ENCODE measurements at places on chromosomes 6 and 20.

DNA sequence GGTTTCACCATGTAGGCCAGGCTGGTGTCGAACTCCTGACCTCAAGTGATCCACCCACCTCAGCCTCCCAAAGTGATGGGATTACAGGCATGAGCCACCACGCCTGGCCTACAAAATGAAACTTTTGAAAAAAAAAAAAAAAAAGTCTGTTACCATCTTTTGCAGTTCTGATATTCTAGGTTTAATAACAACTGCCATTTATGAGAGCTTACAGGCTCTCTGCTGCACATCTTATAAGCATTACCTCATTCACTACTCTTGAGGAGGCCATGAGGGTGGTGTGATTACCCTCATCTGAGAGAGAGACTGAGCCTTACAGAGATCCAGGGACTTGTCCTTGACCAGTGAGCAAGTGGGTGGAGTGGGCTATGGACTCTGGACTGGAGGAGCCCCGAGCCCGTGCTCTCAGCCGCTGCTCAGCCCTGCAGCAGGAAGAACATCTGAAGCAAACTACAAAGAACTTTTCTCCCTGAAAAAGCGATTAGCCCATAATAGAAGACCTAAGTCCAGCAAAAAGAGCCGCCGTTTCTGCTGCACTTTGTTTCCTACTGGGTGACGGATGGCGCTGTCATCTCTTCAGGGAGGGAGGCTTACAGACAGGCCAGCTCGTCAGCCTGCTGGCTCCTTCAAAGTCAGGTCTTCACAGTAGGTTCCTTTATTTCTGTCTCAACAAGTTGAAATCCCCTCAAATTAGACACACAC lies 119.8 kb upstream of the AKAP12 start:
- DNase-seq: no peak
- H3K27ac ChIP-seq: no peak overlapping the region
- H3K4me3 ChIP-seq: no peak overlapping the region
- no peaks in the 10 kb centered on the region for H3K36me3 ChIP-seq
- peaks cover 4% of the 10 kb centered on the region for H3K4me1 ChIP-seq

DNA sequence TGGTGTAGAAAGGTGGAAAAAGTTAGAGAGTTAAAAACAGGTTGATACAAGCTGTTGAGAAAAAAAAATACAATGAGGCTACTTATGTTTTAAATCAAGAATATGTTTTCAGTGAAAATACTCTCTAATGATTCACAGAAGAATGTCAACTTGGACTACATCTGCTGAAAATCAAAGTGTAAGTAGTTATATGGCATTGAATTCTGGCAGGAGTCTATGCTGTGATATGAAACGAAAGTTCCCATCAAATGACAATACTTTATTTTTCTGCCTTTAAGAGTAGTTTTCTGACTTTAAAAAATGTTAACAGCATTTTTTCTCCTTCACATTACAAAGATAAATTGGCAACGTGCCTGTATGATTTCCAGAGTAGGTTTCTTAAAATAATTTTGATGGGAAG lies 158.3 kb downstream of the EYA4 start:
- H3K4me1 ChIP-seq: peaks cover 2% of the 10 kb centered on the region
- DNase-seq: no peak
- H3K4me3 ChIP-seq: no peak overlapping the region
- peaks cover 3% of the 10 kb centered on the region for H3K27me3 ChIP-seq
- no peaks in the 10 kb centered on the region for H3K36me3 ChIP-seq

GRCh38 chr6:100103931-100104330 lies 109.9 kb upstream of the MCHR2 start:
- no peak overlapping the region for H3K4me3 ChIP-seq
- H3K36me3 ChIP-seq: no peaks in the 10 kb centered on the region
- DNase-seq: no peak
- H3K27me3 ChIP-seq: no peaks in the 10 kb centered on the region

DNA sequence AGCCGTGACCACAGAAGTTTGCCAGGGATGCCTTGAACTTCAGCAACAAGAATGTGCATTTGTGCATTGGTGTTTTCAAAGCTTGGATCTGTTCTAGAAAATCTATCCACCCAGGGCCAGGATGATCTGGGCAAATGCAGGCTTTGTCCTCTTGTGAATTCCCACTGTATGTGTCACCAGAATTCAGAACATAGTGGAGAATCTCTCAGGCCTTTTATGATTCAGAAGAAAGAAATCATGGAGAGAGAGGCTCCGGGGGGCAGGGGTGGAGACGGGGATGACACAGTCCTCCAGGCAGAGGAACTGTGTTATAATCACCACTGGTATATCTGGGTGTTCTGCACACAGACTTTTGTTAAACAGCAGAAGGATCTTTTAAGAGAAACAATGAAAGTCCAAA lies 304.1 kb downstream of the CDH4 start:
- no peak overlapping the region for H3K27ac ChIP-seq
- peaks cover 2% of the 10 kb centered on the region for H3K4me1 ChIP-seq
- no peaks in the 10 kb centered on the region for H3K36me3 ChIP-seq
- H3K27me3 ChIP-seq: peaks cover 46% of the 10 kb centered on the region
- no peak for DNase-seq

- no peak for DNase-seq
- H3K27me3 ChIP-seq: peaks cover 3% of the 10 kb centered on the region
These were observed 555 bp upstream of the ZBTB46 start for GRCh38 chr20:63831646-63831992.

DNA sequence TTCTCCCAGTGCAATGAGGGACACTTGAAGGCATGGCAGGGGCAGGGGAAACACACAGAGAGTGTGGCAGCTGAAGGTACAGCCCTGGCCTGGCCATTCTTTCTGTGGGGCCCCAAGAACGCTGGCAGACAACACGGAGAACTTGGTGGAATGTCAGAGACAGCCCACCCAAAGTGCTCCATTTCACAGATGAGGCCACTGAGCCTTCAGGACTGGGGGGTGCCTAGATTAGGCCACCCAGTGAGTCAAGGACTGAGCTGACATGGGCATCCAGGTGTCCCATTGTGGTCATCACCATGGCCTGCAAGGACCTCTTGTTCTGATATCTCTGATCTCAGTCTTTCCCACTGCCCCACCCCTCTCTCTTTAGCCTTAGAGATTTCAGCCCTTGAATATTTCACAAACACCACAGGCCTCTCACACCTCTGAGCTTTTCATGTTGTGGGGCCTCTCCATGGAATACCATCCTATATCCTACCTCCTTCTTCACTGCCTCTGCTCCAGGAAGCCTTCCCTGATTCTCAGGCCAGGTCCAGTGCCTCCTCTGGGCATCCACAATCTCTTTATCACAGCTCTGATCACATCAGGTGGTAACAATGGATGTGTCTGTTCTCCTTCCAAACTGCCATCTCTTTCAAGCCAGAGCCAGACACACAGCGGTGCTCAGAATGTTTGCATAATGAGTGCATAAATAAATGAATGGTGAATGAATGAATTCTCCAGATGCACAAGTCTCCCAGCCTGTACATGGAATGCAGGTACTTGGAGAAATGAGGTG lies 2.0 kb upstream of the RSPO4 start:
- H3K4me1 ChIP-seq: peaks cover 6% of the 10 kb centered on the region
- H3K4me3 ChIP-seq: no peak overlapping the region
- peaks cover 40% of the 10 kb centered on the region for H3K27me3 ChIP-seq
- no peaks in the 10 kb centered on the region for H3K36me3 ChIP-seq

DNA sequence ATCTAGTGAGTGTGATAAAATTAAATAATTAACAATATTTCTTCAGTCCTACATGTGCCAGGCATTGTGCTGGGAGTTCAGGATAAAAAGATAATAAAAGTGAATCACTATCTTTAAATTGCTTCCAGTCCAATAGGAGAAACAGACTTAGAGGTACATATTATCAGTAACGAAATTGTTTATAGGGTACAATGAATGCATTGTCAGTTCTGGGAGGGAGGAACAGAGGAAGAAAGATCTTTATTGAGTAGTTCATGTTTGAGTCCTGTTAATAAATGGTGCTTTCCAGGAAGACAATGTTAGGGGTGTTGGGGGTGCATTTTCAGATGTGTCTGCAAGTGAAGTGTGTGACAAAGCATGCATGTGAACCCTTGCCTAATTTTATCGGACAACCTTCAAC lies 183.1 kb downstream of the OGFRL1 start:
- no peaks in the 10 kb centered on the region for H3K27me3 ChIP-seq
- DNase-seq: no peak
- no peaks in the 10 kb centered on the region for H3K36me3 ChIP-seq
- H3K27ac ChIP-seq: no peak overlapping the region
- H3K4me1 ChIP-seq: no peaks in the 10 kb centered on the region
- no peak overlapping the region for H3K4me3 ChIP-seq

DNA sequence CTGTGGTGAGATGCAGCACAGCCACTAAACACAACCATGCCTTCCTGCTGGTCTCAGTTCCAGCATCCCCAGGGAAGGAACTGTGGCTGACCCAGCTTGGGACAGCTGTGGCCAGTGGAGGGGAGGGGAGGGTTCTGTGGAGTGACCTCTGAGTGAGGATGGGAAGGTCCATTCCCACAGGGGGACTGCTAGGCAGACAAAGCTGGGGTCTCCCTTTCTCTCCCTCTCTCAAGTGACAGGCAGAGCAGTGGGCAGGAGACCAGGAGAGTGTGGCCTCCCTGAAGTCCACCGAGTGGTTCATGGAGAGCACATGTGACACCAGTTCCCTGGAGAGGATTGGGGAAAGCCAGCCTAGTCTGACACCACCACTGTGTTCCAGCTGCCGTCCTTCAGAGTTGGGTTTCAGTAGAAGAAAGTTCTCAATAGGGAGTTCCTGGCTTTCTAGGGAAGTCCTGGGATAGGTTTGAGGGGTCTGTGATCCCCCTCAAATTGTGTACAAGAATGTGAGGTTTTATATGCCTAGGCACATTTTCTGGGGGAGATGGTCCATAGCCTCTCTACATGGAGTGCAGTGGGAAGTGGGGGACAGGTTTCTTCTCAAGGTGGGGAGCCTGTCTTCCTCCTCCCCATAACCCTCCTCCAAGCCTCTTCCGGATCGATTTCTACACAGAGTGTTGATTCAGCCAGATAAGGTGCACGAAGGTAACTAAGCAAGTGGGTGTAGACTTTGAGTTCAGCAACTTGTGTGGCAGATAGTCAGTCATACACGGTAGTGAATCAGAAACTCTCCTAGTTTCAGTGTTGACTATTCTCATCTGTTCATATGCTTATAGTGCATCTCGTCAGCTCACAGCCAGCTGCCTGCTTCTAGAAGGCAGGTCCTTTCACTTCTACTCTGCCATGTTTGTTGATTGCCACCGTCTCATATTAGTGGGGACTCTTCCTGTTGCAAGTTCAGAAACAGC lies 18.9 kb downstream of the MANBAL start:
- peak overlapping the region; percentile 35 for H3K4me3 ChIP-seq
- H3K36me3 ChIP-seq: peaks cover 16% of the 10 kb centered on the region
- DNase-seq: no peak
- H3K27ac ChIP-seq: peak overlapping the region; percentile 90

- peaks cover 3% of the 10 kb centered on the region for H3K27me3 ChIP-seq
- no peaks in the 10 kb centered on the region for H3K36me3 ChIP-seq
- H3K4me3 ChIP-seq: no peak overlapping the region
- DNase-seq: no peak
- H3K27ac ChIP-seq: no peak overlapping the region
These were observed 39.6 kb upstream of the GFOD1 start for GRCh38 chr6:13526727-13527670.

DNA sequence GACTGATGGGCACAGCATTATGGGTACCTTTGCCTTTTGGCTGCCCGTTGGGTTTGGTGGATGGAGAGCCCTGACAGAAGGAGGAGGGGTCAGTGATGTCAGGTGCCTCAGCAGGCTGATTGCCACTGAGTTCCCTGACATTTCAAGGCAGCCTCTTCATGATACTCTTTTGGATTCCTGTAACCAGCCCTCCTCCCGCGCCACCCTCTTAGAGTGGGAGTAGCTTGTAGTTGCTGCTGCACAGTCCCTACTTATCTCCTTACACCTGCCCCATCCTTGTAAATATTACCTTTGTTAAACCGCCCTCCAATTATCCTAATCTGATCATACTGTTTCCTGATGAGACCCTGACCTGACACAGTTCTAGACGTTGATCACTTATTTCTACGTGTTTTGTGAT lies 140.0 kb downstream of the CFAP61 start:
- H3K36me3 ChIP-seq: no peaks in the 10 kb centered on the region
- no peak for DNase-seq
- H3K4me1 ChIP-seq: peaks cover 2% of the 10 kb centered on the region
- H3K27me3 ChIP-seq: peaks cover 11% of the 10 kb centered on the region
- no peak overlapping the region for H3K4me3 ChIP-seq

- DNase-seq: no peak
- peaks cover 26% of the 10 kb centered on the region for H3K27me3 ChIP-seq
- H3K4me1 ChIP-seq: no peaks in the 10 kb centered on the region
- no peak overlapping the region for H3K27ac ChIP-seq
These were observed 48.1 kb upstream of the MBOAT1 start for GRCh38 chr6:20260360-20260759.

- no peak overlapping the region for H3K4me3 ChIP-seq
- peaks cover 13% of the 10 kb centered on the region for H3K4me1 ChIP-seq
These were observed 34.8 kb downstream of the HNF4A start for GRCh38 chr20:44390280-44390679.

GRCh38 chr6:70459235-70459634 lies 45.9 kb downstream of the FAM135A start:
- no peak overlapping the region for H3K27ac ChIP-seq
- H3K4me1 ChIP-seq: peaks cover 3% of the 10 kb centered on the region
- no peaks in the 10 kb centered on the region for H3K27me3 ChIP-seq
- H3K4me3 ChIP-seq: no peak overlapping the region
- peaks cover 20% of the 10 kb centered on the region for H3K36me3 ChIP-seq

DNA sequence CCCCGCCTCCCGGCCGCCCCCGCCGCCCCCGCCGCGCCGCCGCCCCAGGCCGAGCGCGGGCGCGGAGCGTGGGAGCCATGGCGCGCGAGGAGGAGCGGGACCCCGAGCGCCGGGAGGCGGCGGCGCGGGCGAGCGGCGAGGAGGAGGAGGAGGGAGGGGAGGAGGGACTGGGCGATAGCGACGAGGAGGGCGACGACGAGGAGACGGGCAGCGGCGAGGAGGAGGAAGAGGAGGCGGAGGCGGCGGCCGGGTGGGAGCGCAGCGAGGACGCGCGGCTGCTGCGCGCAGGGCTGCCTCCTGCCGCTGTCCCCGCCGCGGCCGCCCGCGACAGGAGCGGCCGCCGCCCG lies at the start of gene SLC24A3:
Gene SLC24A3 (plus strand): TSS at position 174 of the 347 bp plus-strand sequence.
- no peaks in the 10 kb centered on the region for H3K36me3 ChIP-seq
- H3K4me1 ChIP-seq: no peaks in the 10 kb centered on the region

DNA sequence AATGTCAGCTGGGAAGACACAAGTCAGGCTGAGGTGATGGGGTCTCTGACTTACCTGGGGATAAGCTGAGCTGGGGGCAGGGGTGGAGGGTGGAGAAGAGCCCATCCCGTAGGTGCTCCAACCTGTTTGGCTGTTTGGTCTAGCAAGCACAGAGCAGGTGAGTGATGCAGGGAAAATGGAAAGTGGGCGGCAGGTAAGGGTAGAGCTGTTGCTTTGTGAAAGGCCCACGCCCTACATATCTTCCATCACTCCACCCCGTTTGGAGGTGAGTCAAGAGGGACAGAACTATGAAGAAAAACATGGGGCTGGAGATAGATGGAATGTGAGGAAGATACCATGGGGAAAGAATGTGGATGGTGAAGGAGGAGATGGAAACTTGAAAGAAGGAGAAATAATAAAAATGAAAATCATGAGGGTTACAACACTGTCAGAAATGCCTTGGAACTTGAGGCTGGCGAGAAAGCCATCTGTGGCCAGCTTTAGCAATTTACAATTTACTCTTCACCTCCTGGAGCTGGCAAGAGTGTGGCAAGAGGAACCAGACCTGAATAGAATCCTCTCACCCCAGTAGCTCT lies 1.3 kb downstream of the LY6G6C start:
- peaks cover 17% of the 10 kb centered on the region for H3K4me1 ChIP-seq
- no peak for DNase-seq
- peaks cover 7% of the 10 kb centered on the region for H3K36me3 ChIP-seq
- no peak overlapping the region for H3K27ac ChIP-seq
- H3K4me3 ChIP-seq: no peak overlapping the region
